ENCODE measurements at places on chromosomes 16 and 17. TPM values are rescaled to one million over a fixed set of nuclear protein-coding genes. Genes with fewer than 3 reads are reported as not detected.

KLHL10 gene
- total RNA-seq = not detected

MYCBPAP gene
- under 0.01 TPM for total RNA-seq

SSTR5 gene
- 0.22 TPM for total RNA-seq

IL34 gene
- total RNA-seq = 2.0 TPM

TMEM235 gene
- 0.22 TPM for total RNA-seq

GRCh38 chr16:89183463-89183862 lies 11.9 kb downstream of the CDH15 start:
- DNase-seq = no peak

GRCh38 chr17:45651145-45651709 lies 132.9 kb upstream of the CRHR1 start:
- no peak for DNase-seq

GRCh38 chr16:79753286-79753685 lies 152.7 kb upstream of the MAF start:
- DNase-seq = no peak

- DNase-seq = no peak
These were observed 14.5 kb downstream of the TSPOAP1 start for GRCh38 chr17:58313815-58314705.

DNA sequence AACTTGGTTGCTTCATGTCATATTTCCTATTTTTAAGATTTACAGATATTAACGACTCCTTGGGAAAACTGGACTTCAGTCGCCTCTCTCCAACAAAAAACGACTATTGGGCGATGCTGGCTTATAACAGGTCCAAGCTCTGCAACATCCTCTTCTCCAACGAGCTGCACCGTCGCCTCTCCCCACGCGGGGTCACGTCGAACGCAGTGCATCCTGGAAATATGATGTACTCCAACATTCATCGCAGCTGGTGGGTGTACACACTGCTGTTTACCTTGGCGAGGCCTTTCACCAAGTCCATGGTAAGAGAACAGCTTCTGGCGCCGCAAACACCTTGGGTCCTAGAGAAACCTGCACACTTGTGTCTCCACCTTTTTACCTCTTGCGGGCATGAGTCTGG lies 333.0 kb downstream of the WWOX start:
- no peak for DNase-seq

- DNase-seq = no peak
These were observed 24.6 kb downstream of the COPRS start for GRCh38 chr17:31834448-31834847.
